ENCODE measurements at places on chromosomes 16 and 17. TPM values are rescaled to one million over a fixed set of nuclear protein-coding genes. Genes with fewer than 3 reads are reported as not detected.

GRCh38 chr17:70484050-70484449 is 314.7 kb downstream of the KCNJ2 start:
- no peaks in the 10 kb centered on the region for H3K4me1 ChIP-seq
- H3K27ac ChIP-seq: no peak overlapping the region
- no peak for DNase-seq
- H3K4me3 ChIP-seq: no peak overlapping the region
- H3K36me3 ChIP-seq: no peaks in the 10 kb centered on the region
- no peaks in the 10 kb centered on the region for H3K27me3 ChIP-seq

Gene MRPL58
- total RNA-seq: 60.7 TPM

DNA sequence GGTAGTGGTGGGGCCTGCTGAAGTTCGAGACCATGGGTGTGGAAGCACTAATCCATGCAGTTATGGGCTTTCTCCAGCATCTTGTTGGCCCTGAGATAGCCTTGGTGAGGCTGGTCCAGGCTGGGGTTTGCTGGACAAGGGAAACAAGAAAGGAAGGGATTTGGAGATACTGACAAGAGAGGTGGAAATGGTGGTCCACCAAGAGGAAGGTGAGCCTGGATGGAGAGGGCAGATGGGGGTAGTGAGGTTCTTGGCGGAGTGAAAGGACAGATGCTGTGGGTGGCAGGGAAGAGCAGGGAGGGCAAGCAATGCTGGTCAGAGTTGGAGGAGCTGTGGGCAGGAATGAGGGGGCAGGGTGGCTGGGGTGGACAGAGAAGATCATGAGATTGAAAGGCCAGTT is 5.5 kb upstream of the SMPD3 start:
- H3K4me1 ChIP-seq: no peaks in the 10 kb centered on the region
- H3K27ac ChIP-seq: no peak overlapping the region
- no peaks in the 10 kb centered on the region for H3K36me3 ChIP-seq
- no peak overlapping the region for H3K4me3 ChIP-seq

GRCh38 chr17:44359458-44360143 is 4.1 kb downstream of the FAM171A2 start:
- peaks cover 3% of the 10 kb centered on the region for H3K27me3 ChIP-seq
- no peak overlapping the region for H3K27ac ChIP-seq
- H3K4me1 ChIP-seq: peaks cover 4% of the 10 kb centered on the region
- no peak for DNase-seq
- no peak overlapping the region for H3K4me3 ChIP-seq

DNA sequence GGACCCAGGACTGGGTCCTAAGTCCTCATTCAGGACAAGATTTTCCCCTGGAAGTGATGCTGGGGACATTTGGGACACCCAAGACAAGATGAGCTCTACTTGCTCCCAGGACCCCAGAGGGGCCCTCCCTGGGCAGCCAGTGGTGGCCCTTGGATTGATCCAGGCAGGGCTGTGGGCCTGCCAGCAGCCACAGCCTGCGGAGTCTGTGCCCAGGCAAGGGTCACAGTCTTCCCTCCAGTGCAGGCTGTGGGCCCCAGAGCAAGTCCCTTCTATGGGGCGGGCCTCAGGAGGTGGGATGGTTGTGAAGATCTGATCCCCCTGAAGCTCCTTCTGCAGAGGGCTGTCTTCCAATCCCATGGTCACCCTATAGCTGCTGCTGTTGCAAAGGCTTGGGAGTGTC is 12.6 kb downstream of the CA7 start:
- no peaks in the 10 kb centered on the region for H3K27me3 ChIP-seq
- H3K36me3 ChIP-seq: no peaks in the 10 kb centered on the region
- no peak overlapping the region for H3K27ac ChIP-seq
- DNase-seq: no peak
- H3K4me1 ChIP-seq: no peaks in the 10 kb centered on the region
- H3K4me3 ChIP-seq: no peak overlapping the region

Gene OR4D2
- not detected for total RNA-seq

- DNase-seq: peak; percentile 86
- no peaks in the 10 kb centered on the region for H3K36me3 ChIP-seq
- H3K27me3 ChIP-seq: no peaks in the 10 kb centered on the region
- peak overlapping the region; percentile 80 for H3K27ac ChIP-seq
- H3K4me1 ChIP-seq: peaks cover 30% of the 10 kb centered on the region
Observed at GRCh38 chr16:69187446-69188235, 677 bp downstream of the SNTB2 start.

GRCh38 chr16:4372001-4372577 is 441 bp downstream of the VASN start:
- no peaks in the 10 kb centered on the region for H3K27me3 ChIP-seq
- H3K4me3 ChIP-seq: peak overlapping the region; percentile 67
- no peak for DNase-seq
- H3K36me3 ChIP-seq: no peaks in the 10 kb centered on the region
- peak overlapping the region; percentile 74 for H3K27ac ChIP-seq

GRCh38 chr16:49800876-49801275 is 55.0 kb downstream of the ZNF423 start:
- DNase-seq: no peak
- no peaks in the 10 kb centered on the region for H3K36me3 ChIP-seq
- peaks cover 16% of the 10 kb centered on the region for H3K4me1 ChIP-seq
- no peak overlapping the region for H3K4me3 ChIP-seq
- no peaks in the 10 kb centered on the region for H3K27me3 ChIP-seq

- H3K36me3 ChIP-seq: no peaks in the 10 kb centered on the region
- no peaks in the 10 kb centered on the region for H3K27me3 ChIP-seq
- no peak overlapping the region for H3K27ac ChIP-seq
- no peak overlapping the region for H3K4me3 ChIP-seq
- no peaks in the 10 kb centered on the region for H3K4me1 ChIP-seq
Observed at GRCh38 chr16:24841291-24841690, 4.5 kb upstream of the SLC5A11 start.

GRCh38 chr17:36862116-36862920 is 75.0 kb upstream of the LHX1 start:
- H3K4me1 ChIP-seq: no peaks in the 10 kb centered on the region
- no peak overlapping the region for H3K4me3 ChIP-seq
- no peak for DNase-seq
- no peak overlapping the region for H3K27ac ChIP-seq
- H3K36me3 ChIP-seq: no peaks in the 10 kb centered on the region
- peaks cover 31% of the 10 kb centered on the region for H3K27me3 ChIP-seq

GRCh38 chr17:17935321-17936271 is 36.6 kb downstream of the TOM1L2 start:
- H3K27ac ChIP-seq: no peak overlapping the region
- peaks cover 64% of the 10 kb centered on the region for H3K4me1 ChIP-seq
- DNase-seq: peak; percentile 44
- H3K36me3 ChIP-seq: no peaks in the 10 kb centered on the region
- no peak overlapping the region for H3K4me3 ChIP-seq

- no peak overlapping the region for H3K4me3 ChIP-seq
- H3K4me1 ChIP-seq: no peaks in the 10 kb centered on the region
- no peaks in the 10 kb centered on the region for H3K27me3 ChIP-seq
- H3K27ac ChIP-seq: no peak overlapping the region
Observed at GRCh38 chr16:29148867-29149272, 164.0 kb downstream of the LAT start.

DNA sequence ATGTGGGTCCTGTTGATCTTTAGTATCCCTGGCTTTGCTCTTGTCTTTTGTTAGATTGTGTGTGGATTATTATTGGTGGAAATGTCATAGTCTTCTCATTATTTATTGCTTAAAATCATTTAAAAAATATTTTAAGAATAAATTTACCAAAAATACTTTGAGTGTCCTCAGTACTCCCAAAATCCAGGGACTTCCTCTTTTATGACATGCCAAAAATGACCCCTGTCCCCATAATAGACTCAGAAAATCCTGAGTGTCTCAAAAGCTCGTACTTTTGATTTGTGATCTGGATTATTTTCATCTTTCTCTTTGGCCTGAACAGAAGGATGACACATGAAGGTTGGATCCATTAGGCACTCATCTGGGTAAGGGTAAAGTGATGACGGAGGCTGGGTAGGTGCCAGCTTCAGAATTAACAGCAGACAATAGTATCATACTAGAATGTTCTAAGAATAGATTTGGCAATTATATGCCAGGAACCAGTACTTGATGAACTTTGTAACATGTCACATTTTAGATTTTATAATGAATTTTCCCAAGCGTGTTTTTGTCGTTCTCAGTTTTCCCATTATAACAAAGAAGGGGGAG is 602.2 kb upstream of the CDH8 start:
- no peak for DNase-seq
- no peaks in the 10 kb centered on the region for H3K36me3 ChIP-seq
- no peaks in the 10 kb centered on the region for H3K27me3 ChIP-seq
- no peak overlapping the region for H3K4me3 ChIP-seq
- no peak overlapping the region for H3K27ac ChIP-seq

DNA sequence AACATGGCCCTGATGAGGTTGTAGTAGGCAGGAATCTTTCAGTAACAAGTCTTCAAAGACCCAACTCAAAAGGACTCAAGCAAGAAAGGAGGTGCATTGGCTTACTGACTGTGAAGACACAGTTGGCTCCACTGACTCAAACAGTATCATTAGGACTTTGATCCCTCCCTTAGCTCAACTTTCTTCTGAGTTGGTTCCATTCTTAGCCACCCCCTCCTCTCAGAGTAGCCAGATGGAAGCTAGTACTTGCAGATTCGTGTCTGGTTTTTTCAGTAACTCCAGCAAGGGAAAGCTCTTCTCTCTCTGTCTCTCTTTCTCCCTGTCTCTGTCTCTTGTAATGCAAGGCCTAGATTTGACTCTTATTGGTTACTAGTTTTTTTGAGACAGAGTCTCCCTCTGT is 5.0 kb upstream of the MAPK3 start:
- no peak overlapping the region for H3K27ac ChIP-seq
- H3K27me3 ChIP-seq: no peaks in the 10 kb centered on the region
- no peaks in the 10 kb centered on the region for H3K36me3 ChIP-seq
- no peak overlapping the region for H3K4me3 ChIP-seq

- no peaks in the 10 kb centered on the region for H3K36me3 ChIP-seq
- no peak for DNase-seq
- no peaks in the 10 kb centered on the region for H3K27me3 ChIP-seq
- no peak overlapping the region for H3K27ac ChIP-seq
- peak overlapping the region; percentile 30 for H3K4me3 ChIP-seq
Observed at GRCh38 chr17:76969598-76970172, 101.5 kb downstream of the MGAT5B start.

DNA sequence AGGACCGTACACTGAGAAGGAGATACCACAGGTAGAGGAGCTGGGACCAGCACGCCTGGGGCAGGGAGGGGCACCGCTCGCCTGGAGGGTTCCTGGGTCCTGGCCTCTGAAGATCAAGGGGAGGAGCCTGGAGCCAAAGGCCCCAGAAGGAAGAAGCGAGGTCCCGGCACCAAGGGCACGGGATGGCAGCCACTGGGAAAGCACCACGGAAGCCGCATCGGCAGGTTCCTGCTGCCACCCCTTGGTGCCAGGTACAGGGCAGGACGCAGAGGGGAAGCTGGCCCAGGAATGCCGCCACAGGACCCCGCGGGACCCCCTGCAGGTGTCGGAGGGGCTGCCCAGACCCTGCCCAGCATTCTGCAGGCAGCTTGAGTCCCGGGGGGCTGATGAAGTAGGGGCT is 42.5 kb upstream of the CBFA2T3 start:
- H3K4me3 ChIP-seq: no peak overlapping the region
- no peaks in the 10 kb centered on the region for H3K4me1 ChIP-seq
- H3K27ac ChIP-seq: no peak overlapping the region
- H3K36me3 ChIP-seq: no peaks in the 10 kb centered on the region

Gene KRTAP9-8
- not detected for total RNA-seq

- H3K27me3 ChIP-seq: no peaks in the 10 kb centered on the region
- H3K27ac ChIP-seq: no peak overlapping the region
- H3K4me1 ChIP-seq: no peaks in the 10 kb centered on the region
- no peaks in the 10 kb centered on the region for H3K36me3 ChIP-seq
- no peak for DNase-seq
- H3K4me3 ChIP-seq: no peak overlapping the region
Observed at GRCh38 chr17:3027786-3028532, 35.4 kb downstream of the OR1D5 start.

Gene PDIA2
- total RNA-seq: not detected

- no peak overlapping the region for H3K4me3 ChIP-seq
- peaks cover 10% of the 10 kb centered on the region for H3K27me3 ChIP-seq
- no peak overlapping the region for H3K27ac ChIP-seq
- H3K36me3 ChIP-seq: no peaks in the 10 kb centered on the region
- H3K4me1 ChIP-seq: peaks cover 3% of the 10 kb centered on the region
- DNase-seq: no peak
Observed at GRCh38 chr17:73342541-73343167, 30.9 kb upstream of the CDC42EP4 start.

DNA sequence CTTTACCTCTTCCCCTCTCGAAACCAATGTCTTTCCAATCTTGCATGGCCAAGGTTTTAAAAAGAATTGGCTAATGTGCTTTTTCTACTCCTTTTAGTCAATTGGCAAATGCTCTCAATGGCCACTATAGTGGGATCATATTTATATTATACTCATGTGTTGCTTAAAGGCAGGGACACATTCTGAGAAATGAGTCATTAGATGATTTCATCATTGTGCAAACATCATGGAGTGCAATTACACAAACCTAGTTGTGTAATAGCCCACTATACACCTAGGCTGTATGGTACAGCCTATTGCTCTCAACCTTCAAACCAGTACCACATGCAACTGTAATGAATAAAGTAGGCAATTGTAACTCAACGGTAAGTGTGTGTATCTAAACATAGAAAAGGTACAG is 180.9 kb downstream of the HS3ST3A1 start:
- no peak overlapping the region for H3K27ac ChIP-seq
- H3K27me3 ChIP-seq: no peaks in the 10 kb centered on the region
- no peaks in the 10 kb centered on the region for H3K4me1 ChIP-seq
- DNase-seq: no peak

Gene CLN3
- 14.4 TPM for total RNA-seq
